Activated CD8-positive, alpha-beta T cell treated with anti-CD3 and anti-CD28 coated beads for 36 hours (primary cell): ENCODE measurements at places on chromosomes 5 and 9. TPM values are rescaled to one million over a fixed set of nuclear protein-coding genes. Genes with fewer than 3 reads are reported as not detected.

DNA sequence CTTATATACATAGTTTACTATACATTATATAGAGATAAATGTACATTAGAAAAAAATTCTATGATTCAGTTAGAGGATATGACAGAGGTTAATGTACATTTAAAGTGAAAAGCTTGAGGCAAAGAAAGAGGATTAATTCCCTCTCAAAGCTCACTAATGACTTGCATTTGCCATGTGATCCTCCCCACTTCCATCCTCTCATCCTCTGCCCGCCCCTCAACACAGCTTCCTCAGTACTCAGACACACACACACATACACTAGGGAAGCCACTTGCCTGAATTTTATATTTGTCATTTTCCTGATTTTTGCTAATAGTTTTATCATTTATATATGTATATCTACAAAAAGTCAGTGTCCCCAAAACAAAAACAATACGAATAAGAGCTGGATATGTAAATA lies 764.5 kb downstream of the EFNA5 start:
- no peaks in the 10 kb centered on the region for H3K27me3 ChIP-seq
- no peaks in the 10 kb centered on the region for H3K4me1 ChIP-seq
- H3K4me3 ChIP-seq: no peak overlapping the region
- DNase-seq: no peak
- no peak overlapping the region for H3K27ac ChIP-seq

GRCh38 chr5:124393584-124394379 lies 352.7 kb downstream of the ZNF608 start:
- no peaks in the 10 kb centered on the region for H3K4me1 ChIP-seq
- no peaks in the 10 kb centered on the region for H3K36me3 ChIP-seq
- H3K27me3 ChIP-seq: no peaks in the 10 kb centered on the region
- H3K4me3 ChIP-seq: no peak overlapping the region
- no peak for DNase-seq

DNA sequence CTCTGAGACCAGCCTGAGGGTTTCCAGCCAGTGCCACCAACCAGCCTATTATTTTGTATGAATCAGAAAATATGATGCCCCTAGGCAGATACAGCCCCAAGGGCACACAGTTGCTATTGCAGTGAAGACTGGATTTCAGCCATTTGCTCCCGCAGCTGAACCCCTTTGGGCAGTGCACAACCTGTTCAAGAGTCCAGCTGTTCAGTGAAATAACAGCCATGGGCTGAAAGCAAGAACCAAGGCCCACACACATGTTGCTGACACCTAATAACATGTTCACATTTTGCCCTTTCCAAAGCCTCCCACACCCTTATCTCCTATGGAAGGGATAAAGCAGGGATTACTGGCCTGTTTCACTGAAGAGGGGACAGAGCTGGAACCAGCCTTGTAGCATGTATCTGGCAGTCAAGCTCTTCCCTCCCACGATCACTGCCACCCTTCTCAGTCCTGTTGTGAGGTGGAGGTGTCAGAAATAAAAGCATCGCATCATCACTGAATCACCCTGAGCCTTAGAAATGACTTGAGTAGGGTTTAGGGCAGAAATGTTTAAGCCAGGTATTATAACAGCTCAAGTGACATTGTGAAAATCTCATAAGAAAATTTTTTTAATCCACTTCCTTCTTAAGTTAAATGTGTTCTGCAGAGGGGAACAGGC lies 137.1 kb upstream of the FSTL4 start:
- peak; percentile 9 for DNase-seq
- no peaks in the 10 kb centered on the region for H3K4me1 ChIP-seq
- peaks cover 2% of the 10 kb centered on the region for H3K27me3 ChIP-seq
- no peaks in the 10 kb centered on the region for H3K36me3 ChIP-seq
- no peak overlapping the region for H3K4me3 ChIP-seq

SPATA31A3 gene
- total RNA-seq: not detected

OBP2B gene
- total RNA-seq: not detected

DNA sequence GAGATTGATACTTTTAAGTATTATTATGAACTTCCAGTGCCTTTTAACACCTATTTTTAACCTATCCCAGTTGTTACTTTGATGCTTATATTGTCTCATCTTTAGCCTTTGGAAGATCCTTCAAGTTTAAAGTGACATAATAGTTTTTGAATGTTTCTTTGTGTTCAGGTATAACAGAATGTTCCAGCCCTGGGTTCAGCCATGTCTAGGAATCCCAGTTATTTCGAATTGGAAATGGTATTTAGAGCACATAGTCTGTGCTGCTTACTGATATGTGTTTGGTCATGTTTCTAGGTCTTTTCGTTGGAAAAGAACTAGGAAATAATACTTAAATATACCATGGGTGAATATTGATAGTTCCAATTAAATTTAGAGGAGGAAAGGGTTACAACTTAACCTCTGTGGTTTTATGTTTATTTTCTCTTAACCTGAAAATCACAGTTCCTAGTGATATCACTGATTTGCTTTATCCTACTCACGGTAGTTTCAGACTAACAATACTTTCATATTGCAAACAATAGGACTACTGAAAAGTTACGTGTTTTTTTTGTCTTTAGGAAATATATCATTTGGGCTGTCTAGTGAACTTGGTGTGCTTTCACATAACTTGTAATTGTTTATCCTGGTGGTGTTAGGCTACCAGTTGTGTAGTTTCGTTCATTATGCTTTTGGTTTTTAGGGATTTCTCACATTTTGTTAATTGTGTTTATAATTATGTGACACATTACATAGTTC lies 37.8 kb downstream of the UHRF2 start:
- peaks cover 36% of the 10 kb centered on the region for H3K36me3 ChIP-seq
- peaks cover 54% of the 10 kb centered on the region for H3K4me1 ChIP-seq
- no peaks in the 10 kb centered on the region for H3K27me3 ChIP-seq
- peak overlapping the region; percentile 38 for H3K27ac ChIP-seq
- DNase-seq: no peak
- H3K4me3 ChIP-seq: no peak overlapping the region

DNA sequence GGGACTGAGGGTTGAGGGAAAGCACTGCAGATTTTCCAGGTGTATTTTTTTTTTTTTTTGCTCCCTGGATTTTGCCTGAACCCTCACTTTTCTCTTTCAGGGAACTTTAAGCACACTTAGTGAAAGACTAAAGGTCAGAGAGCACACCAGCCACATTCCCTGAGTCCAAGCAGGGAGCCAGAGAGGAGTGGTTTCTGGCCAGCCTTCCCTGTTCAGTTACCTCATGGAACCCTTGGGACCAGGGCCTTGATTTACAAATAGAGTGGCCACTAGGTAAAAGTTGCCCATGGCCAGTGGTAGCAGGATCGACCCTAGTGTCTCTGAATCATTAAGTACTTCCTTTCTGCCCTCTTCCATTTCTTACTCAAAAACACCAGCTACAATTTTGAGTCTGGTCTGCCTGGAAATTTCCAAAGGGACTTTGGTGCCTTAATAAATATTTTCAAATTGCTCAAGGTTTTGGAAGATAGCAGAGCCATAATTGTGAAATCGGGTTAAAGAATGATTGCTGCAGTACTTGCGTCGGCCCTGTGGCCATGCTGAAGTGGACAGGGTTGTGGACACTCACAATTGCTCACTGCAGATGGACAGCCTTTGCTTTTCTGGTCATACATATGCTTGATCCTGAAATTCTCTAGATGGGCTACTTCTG lies 14.5 kb downstream of the PALM2AKAP2 start:
- no peaks in the 10 kb centered on the region for H3K36me3 ChIP-seq
- H3K4me1 ChIP-seq: no peaks in the 10 kb centered on the region
- no peak overlapping the region for H3K27ac ChIP-seq
- H3K4me3 ChIP-seq: no peak overlapping the region

- peaks cover 11% of the 10 kb centered on the region for H3K4me1 ChIP-seq
- no peak overlapping the region for H3K4me3 ChIP-seq
- no peaks in the 10 kb centered on the region for H3K36me3 ChIP-seq
- H3K27ac ChIP-seq: no peak overlapping the region
Measured at GRCh38 chr9:96616817-96617438, 2.7 kb downstream of the CDC14B start.

- no peaks in the 10 kb centered on the region for H3K36me3 ChIP-seq
- no peaks in the 10 kb centered on the region for H3K27me3 ChIP-seq
- no peaks in the 10 kb centered on the region for H3K4me1 ChIP-seq
- H3K27ac ChIP-seq: no peak overlapping the region
- no peak for DNase-seq
- no peak overlapping the region for H3K4me3 ChIP-seq
Measured at GRCh38 chr5:63125392-63125791, 546.8 kb downstream of the LRRC70 start.

GRCh38 chr5:156529892-156530291 lies 202.9 kb downstream of the SGCD start:
- H3K27ac ChIP-seq: no peak overlapping the region
- no peak for DNase-seq
- H3K4me3 ChIP-seq: no peak overlapping the region
- no peaks in the 10 kb centered on the region for H3K36me3 ChIP-seq
- H3K4me1 ChIP-seq: no peaks in the 10 kb centered on the region
- peaks cover 11% of the 10 kb centered on the region for H3K27me3 ChIP-seq

- no peaks in the 10 kb centered on the region for H3K4me1 ChIP-seq
- no peak for DNase-seq
- H3K4me3 ChIP-seq: no peak overlapping the region
- H3K27me3 ChIP-seq: peaks cover 20% of the 10 kb centered on the region
Measured at GRCh38 chr9:124443625-124444024, 6.6 kb upstream of the ADGRD2 start.

DNA sequence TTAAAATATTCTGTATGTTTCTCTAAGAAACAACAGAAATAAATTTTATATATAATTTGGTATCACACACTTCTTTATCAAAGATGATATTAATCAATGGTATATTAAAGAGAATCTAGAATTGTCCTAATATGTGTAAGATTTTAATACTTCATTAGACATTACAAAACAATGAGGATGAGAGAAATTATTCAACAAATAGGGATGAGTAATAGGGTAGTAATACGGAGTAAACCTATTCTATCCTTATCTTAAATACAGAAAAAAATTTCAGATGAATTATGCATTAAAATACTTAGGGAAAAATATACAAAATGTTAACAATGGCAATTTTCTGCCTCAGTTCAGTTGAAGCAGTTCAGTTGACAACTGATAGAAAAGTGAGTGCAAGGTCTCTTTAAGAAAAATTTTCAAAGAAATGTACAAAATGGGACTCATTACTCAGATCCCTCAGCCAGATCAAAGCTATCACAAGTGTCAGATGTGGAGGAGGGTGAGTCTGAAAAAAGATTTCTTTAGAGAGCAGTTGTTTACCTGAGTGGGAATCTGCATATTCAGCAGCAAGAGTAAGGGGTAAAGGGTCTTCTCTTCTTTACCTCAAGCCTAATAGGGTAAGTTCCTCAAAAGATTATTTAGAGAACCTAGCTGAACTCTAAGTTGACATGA lies 56.7 kb upstream of the GCNT4 start:
- no peaks in the 10 kb centered on the region for H3K27me3 ChIP-seq
- DNase-seq: no peak
- peak overlapping the region; percentile 55 for H3K27ac ChIP-seq
- no peak overlapping the region for H3K4me3 ChIP-seq
- H3K36me3 ChIP-seq: no peaks in the 10 kb centered on the region
- H3K4me1 ChIP-seq: peaks cover 22% of the 10 kb centered on the region

DNA sequence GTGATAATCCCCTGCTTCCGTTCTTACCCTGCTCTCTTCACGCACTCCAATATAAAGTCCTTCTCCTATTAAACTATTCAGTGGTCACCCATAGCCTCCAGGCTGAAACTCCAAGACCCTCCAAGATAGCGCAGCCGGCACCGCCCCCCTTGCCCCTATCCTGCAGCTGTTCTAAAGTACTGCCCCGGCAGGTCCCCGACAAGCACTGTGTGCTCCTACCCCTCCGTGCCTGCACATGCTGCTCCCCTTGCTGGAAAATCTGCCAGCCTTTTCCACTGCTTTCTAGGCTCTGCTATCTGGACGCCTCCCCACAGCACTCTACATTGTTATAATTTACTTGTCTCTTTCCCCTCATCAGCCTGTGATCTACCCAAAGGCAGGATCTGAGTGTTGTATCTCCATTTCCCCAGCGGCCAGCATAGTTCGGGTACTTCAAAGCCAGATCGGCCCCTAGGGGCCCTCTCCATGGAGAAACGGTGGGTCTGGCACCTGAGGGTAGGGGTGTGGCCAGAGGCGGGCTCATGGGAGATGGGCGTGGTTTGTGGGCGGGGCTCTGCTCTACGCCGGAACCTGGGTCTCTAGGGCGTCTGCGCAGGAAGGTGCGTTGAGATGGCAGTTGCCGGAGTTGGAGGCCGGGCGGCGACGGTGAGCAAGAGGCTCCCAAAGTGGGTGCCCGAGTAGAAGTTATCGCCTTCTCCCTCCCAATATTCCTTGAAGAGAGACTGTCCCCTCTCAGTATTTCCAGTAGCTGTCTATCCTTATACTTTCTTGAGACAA lies 83.5 kb upstream of the RUSC2 start:
- H3K27ac ChIP-seq: no peak overlapping the region
- H3K4me3 ChIP-seq: no peak overlapping the region
- H3K36me3 ChIP-seq: no peaks in the 10 kb centered on the region
- H3K27me3 ChIP-seq: peaks cover 16% of the 10 kb centered on the region
- DNase-seq: peak; percentile 63

GRCh38 chr9:107784235-107784958 lies 294.8 kb upstream of the KLF4 start:
- H3K4me3 ChIP-seq: no peak overlapping the region
- no peaks in the 10 kb centered on the region for H3K4me1 ChIP-seq
- H3K27me3 ChIP-seq: no peaks in the 10 kb centered on the region
- H3K36me3 ChIP-seq: no peaks in the 10 kb centered on the region
- DNase-seq: no peak
- H3K27ac ChIP-seq: no peak overlapping the region

GPR151 gene
- not detected for total RNA-seq

GRCh38 chr5:33231214-33231710 lies 209.5 kb upstream of the TARS1 start:
- H3K4me1 ChIP-seq: peaks cover 7% of the 10 kb centered on the region
- no peak for DNase-seq
- H3K36me3 ChIP-seq: no peaks in the 10 kb centered on the region
- no peaks in the 10 kb centered on the region for H3K27me3 ChIP-seq
